ENCODE measurements at places on chromosomes 11 and 22.

- DNase-seq, result peak; percentile 38
These were observed 802 bp upstream of the PIM3 start for GRCh38 chr22:49959782-49960158.

- no peak for DNase-seq
These were observed 2.3 kb upstream of the ST3GAL4 start for GRCh38 chr11:126352934-126353801.

DNA sequence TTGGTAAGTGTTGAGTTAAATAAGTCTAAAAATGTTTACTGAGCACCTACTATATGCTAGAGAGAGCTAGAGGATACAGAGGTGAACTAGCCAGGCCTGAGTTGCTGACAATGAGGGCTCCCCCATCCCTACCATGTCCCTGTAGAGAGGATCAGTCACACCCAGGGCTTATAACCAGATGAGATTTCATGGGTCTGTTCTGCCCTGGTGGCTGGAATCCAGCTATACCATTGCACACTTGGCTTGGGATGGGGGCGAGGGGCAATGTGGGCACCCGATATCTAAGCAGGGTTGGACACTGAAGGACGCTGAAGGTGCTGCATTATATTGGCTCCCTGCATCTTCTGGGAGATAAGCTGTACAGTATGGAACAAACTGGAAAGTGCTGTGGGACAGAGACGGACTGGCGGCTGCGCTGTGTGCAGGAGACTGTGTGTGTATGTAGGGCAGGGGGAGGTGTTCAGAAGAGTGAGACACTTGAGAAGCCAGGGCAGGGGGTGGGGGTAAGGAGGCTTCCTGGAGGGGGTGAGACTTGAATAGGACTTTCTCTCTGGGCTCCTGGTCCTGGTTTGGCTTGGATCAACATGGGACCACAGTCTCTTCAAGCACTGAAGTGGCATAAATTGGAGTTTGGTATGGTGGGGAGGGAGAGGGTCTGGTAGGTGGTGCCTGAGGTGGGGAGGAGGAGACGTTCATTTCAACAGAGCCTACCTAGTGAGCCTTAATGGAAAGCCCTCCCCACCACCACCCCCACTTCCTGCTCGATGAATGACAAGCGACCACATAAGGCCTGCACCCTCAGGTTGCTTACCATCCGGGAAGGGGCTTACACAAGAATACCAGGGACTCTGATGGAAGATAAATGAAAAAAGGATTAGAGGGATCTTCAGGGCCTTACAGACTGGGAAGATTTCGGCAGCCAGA lies 1.8 kb downstream of the CD82 start:
- no peak for DNase-seq

GRCh38 chr11:93100211-93100610 lies 97.6 kb downstream of the SLC36A4 start:
- DNase-seq, result no peak

- DNase-seq, result peak; percentile 11
These were observed 69.9 kb downstream of the MPPED1 start for GRCh38 chr22:43481568-43482317.

- no peak for DNase-seq
These were observed 172.9 kb upstream of the NECTIN1 start for GRCh38 chr11:119901657-119902577.

DNA sequence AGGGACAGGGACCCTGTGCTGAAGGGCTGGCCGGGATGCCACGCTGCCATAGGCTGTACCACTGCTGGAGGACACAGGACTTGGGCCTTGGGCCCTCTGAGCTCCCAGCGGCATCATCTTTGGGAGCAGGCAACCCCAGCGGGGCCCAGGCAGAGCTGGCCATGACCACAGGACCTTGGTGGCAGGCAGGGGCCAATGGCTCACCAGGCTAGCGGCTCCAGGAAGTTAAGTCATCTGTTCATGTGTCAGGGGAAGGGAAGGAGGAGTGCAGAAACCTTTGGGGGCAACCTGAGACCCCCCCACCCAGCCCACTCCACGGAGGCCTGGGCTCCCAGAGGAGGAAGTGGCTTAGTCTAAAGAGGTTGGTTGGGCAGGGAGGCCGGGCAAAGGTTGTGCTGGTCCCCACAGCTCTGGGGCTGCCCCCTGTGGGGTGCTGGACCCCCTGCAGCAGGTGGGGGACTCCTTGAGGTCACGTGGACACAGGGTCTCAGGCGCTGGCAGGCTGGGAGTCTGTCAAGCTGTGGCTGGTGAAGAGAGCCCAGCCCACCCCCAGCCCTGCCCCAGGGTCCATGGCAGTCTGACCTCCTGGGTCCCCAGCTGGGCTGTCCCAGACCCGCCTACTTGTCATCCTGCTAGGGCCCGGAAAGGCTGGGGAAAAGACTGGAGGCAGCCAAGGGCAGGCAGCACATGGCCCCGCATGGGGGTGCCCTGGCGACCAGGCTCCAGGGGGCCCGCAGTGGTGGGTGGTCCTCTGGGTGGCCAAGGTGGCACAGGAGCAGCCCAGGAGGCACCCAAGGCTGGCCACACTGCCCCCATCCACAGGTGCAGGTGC lies 184.3 kb downstream of the IGLL1 start:
- DNase-seq, result no peak

DNA sequence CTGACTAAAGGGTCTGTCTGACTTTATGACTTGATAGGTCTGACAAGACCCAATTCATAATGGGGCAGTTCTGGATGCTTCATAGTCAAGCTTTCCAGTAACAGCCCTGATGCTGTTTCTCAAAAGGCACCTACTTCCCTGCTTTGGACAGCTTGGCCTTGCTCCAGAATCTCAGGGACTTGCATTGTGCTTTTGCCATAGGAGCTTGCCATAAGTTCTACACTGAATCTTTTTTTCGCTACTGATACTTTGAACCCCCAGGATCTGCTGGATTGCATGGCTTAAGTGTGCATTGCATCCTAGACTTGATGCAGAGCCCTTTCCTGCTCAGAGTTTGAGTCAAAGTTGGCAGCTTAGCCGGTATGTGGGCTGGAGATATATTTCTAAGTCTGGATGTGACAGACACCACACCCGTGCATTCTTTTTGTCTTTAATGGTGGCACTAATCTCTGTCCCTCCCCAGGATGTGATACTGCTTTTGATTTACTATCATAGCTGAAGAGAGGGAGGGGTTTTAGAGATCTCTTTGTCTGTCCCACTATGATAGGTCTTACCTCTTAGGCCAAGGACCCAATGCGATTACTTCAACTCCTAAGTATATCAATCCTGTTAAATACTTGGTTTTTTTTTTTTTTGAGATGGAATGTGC lies 16.9 kb upstream of the SLC3A2 start:
- DNase-seq, result no peak

GRCh38 chr11:69219991-69220390 lies 64.3 kb downstream of the SMIM38 start:
- no peak for DNase-seq

DNA sequence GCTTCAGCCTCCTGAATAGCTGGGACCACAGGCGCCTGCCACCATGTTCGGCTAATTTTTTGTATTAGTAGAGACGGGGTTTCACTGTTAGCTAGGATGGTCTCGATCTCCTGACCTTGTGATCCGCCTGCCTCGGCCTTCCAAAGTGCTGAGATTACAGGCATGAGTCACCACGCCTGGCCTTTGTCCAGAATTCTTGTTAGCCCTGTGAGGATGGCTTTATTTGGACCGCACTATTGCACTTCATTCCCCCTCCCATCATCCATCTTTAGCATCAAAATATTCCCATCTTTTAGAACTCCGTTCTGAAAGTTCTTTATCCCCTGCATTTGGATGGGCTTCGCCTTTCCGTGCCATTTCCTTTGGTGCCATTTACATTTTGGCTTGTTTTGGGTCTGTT lies 2.6 kb downstream of the SAMM50 start:
- no peak for DNase-seq

DNA sequence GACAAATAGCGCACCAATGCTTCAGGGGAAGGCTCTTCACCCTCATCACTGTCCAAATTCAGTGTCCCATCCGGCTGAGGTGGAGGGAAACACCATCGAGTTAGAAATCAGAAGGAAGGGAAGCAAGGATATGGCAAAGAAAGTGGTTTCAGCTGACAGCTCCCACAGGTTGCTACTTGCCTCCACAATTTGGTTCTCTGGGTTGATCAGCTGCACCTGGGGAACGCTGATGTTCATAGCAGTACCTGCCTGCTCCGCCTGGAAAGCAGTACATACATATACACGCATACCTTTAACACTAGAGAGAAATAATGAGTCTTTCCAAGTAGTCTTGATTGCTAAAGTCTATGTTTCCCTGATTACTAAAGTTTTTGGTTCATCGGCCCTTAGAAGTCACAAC lies 37.8 kb upstream of the APOA1 start:
- DNase-seq, result no peak

GRCh38 chr11:69771466-69771865 lies 3.7 kb downstream of the FGF4 start:
- no peak for DNase-seq

- no peak for DNase-seq
These were observed 15.2 kb upstream of the GCAT start for GRCh38 chr22:37792494-37792893.

DNA sequence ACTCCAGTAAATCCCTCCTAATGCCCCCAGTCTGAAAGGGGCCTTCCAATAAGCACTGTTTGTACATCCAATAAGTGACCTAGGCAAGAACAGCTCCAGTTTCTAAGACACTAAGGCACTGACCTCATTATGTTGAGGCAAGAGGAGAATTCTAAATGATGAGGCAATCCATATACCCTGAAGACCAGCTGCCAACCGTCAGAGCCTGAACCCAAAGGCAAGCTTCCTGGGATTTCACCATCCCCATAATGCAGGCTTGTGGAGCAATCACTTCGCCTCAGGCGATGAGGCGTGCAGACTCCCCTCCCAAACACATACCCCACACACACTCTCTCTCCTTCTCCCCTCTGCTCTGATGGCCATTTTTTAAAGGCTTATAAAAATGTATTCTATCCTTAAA lies 49.5 kb downstream of the LGR4 start:
- DNase-seq, result no peak

GRCh38 chr11:42976636-42977217 lies 335.1 kb upstream of the API5 start:
- DNase-seq, result no peak

DNA sequence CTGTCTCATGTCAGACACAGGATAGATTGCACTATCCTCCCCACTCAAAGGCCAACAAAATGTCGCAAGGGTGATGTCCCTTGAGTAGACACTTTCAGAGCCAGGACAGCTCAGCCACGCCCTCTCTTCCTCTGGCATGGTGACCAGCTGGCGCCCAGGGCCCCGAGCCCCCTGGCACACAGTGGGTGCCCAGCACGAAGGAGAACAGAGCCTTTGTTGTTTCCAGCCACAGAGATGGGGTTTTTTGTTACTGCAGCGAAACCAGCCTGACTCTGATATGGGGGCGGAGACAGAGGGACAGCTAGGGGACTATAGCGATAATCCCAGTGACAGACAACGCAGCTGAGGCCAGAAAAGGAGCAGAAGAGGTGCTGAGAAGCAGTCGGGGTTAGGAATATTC lies 23.3 kb upstream of the CCND1 start:
- DNase-seq, result no peak

- no peak for DNase-seq
These were observed 29.8 kb downstream of the CABIN1 start for GRCh38 chr22:24040946-24041345.

DNA sequence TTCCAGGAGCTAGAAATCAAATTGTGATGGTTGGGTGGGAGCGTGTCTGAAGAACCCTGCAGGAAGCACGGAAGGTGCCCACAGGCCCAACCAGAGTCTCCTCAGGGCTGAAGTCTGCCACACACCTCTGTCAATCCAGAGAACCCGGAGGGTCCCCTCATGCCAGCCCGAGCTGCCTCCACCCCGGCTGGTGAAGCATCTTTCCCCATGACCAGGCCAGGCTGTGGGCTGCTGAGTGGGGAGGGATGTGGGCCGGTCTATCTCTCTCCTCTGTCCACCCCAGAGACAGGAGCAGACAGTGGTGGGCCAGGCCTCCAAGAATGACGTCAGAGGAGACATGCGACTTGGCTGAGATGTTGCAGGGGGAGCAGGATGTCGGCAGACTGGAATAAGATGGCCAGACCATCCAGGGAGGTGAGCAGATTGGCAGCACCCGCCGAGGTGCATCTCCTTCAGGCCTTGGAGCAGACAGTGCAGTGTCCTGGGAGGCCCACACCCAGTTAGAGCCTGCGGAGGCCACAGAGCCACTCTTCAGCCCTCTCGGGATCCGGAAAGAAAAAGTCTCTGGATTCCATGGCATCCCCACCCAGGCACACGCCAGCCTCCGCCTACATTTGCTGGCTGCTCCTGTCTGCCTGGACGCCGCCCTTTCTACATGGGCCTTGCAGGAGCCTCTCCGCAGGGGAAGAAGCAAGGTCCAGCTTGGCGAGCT lies 1524.9 kb downstream of the BRD1 start:
- DNase-seq, result no peak

GRCh38 chr11:125312391-125312790 lies 147.8 kb downstream of the PKNOX2 start:
- no peak for DNase-seq

GRCh38 chr11:12943311-12943710 lies 65.8 kb upstream of the RASSF10 start:
- DNase-seq, result no peak

- no peak for DNase-seq
These were observed 227.3 kb upstream of the ARHGAP42 start for GRCh38 chr11:100459811-100460210.

DNA sequence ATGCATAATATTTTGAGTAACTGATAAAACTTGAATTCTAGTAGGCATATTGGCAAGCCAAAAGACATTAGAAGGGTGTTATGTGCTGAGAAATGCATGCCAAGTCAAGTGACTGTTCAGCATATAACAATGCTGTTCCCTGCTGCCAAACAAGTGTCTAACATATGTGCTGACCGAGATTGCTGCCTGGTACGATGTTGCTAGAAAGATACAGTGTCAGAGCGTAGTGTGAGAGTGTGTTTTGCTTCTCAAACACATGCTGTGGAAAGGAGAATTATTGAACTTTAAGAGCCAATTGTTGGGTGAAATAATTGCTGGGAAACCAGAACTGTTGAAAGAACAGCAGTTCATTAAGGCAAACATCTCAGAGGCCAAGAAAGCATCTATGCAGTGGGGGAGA lies 71.3 kb upstream of the GRIA4 start:
- DNase-seq, result no peak

DNA sequence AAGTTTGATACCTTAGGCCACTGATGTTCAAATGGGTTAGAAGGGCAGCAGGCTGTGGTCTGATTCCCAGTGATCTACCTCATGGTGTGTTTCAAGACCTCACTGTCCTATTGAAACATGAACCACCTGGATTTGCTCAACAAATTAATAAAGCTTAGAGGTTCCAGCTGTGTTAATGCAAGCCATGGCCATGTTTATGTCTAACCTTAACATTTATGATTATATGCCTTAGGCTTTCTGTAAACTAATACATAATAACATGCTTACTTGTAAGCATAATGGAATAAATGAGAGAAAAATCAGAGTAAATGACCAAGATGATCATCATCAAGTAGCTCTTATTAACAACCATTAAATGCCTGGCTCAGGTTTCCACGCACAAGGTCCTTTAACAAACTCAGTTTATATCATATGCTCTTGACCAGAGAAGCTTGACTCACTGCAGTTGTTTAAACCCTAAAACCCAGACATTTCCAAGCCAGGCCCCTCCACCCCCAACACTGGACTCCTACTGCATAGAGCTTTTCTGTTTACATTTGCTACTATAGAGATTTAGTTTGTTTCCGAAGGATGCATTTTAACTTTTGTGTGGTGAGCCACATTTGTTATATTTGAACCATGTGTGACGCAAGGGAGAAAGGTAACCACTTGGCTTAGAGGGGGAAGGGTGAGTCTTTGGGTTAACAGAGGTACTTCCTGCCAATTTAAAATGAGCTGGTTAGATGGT lies 43.7 kb downstream of the KREMEN1 start:
- no peak for DNase-seq

- DNase-seq, result no peak
These were observed 163.0 kb downstream of the SPON1 start for GRCh38 chr11:14125529-14125928.

- no peak for DNase-seq
These were observed 107.2 kb downstream of the SCN3B start for GRCh38 chr11:123547180-123547579.
